SW 1271 (cell line): ENCODE measurements at places on chromosomes 16 and 17.

GRCh38 chr16:11526655-11527350 is 59.9 kb downstream of the LITAF start:
- no peak for DNase-seq

- no peak for DNase-seq
Measured at GRCh38 chr16:5428932-5429331, 331.3 kb upstream of the EEF2KMT start.

GRCh38 chr17:6930749-6931148 is 65.1 kb upstream of the ALOX12 start:
- DNase-seq, result no peak

DNA sequence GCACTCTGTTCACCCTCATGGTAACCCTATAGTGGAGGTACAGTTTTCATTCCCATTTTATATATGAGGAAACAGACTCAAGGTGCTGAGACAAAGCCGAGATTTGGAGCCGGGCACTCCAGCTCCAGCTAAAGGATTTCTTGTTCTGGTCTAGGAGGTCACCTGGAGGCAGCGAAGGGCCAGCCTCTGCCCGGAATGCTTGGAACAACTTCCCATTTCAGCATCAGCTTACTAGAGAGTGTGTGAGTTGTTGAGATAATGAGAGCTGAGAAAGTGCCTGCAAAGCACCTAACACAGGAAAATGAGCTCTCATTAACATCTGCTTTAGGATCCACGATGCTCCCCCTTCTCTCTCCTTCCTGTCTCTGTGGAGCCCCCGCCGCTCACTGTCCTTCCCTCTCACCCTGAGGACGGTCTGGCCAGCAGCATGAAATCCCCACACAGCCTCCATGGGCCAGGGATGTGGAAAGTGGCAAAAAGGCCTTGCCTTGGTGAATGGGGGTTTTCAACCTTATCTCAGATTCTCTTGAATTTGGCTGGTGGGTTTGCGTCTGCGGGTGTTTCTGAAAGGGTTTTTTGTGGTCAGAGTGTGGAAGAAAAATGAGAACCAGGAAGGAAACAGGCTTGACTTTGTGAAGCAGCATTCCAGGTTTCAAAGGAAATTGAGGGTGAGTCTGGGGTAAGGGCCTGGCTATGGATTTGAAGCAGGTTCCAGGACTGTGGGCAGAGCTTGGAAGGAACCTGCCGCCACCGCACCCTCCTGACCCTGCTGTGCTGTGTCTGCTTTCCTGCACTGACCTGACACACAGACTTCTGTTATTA is 178.7 kb downstream of the FOXL1 start:
- no peak for DNase-seq

DNA sequence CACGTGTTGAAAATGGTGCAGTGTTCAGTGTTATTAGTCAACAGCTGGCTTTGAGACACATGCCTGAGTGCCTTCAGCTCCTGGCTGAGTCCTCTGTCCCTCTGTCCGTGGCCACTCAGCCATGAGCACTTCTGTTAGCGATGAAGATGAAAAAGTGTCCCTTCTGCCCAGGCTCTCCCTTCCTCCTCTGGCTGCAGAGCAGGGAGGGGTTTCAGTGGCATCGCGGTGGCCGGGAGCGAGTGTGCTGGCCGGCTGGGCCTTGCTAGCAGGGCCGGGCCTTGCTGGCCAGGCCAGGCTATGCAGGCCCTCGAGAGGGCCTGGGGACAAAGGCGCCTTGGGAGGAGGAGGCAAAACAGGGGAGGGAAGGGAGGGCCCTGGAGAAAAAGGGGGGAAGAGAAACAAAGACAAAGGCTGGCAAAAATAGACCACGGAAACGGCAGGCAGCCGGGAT is 47.7 kb downstream of the CMIP start:
- no peak for DNase-seq

- no peak for DNase-seq
Measured at GRCh38 chr17:42866631-42867575, 15.9 kb downstream of the AOC3 start.

GRCh38 chr17:62971853-62972252 is 5.8 kb downstream of the TANC2 start:
- no peak for DNase-seq

GRCh38 chr17:19244781-19245180 is 7.6 kb downstream of the EPN2 start:
- DNase-seq, result no peak

- DNase-seq, result no peak
Measured at GRCh38 chr16:2005646-2006045, 4.0 kb downstream of the ZNF598 start.

- no peak for DNase-seq
Measured at GRCh38 chr16:16821261-16821660, 442.3 kb downstream of the NPIPA7 start.

GRCh38 chr16:20928774-20929411 is 28.3 kb downstream of the LYRM1 start:
- no peak for DNase-seq

DNA sequence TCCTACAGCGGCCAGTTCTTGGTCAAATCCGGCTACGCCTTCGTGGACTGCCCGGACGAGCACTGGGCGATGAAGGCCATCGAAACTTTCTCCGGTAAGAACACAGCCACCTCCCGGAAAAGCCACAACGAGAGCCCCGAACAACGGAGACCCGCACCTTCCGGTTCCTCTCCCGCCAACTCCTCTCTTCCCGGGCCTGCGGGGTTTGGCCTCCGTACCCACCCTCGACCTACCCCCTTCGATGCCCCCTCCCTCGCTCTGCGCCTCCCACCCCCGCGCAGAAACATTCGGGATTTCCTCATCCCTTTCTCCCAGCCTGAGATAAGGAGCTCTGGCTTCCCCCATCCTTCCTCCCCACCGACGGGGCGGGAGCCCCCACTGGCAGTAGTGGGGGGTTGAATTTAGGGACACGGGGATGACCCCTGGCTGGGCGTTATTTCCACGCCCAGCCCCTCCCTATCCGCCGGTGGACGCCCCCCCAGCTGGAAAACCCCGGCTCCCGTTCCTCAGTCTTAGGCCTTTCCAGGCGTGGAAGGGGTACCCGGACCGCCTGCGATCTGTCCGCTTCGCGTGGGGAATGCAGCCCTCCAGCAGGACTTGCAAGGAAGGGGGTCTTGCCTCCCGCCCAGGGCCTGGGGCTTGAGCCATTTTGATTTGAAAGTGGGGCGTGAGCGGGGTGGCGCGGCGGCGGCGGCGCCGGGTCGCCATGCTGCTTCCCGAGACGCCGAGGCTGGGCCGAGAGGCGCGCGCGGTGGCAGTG is 822 bp downstream of the IGF2BP1 start:
- DNase-seq, result no peak
